Spinal cord (tissue), 10 donors: ENCODE measurements at places on chromosomes 11 and 22.

DNA sequence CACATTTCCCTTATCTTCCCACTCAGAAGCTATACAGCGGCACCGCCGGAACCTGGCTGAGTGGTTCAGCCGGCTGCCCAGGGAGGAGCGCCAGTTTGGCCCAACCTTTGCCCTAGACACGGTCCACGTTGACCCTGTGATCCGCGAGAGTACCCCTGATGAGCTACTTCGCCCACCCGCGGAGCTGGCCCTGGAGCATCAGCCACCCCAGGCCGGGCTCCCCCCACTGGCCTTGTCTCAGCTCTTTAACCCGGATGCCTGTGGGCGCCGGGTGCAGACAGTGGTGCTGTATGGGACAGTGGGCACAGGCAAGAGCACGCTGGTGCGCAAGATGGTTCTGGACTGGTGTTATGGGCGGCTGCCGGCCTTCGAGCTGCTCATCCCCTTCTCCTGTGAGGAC lies 4.9 kb downstream of the NLRX1 start:
- no peak for DNase-seq

GRCh38 chr11:129434641-129435498 lies 59.2 kb downstream of the BARX2 start:
- DNase-seq, result peak; percentile 44

DNA sequence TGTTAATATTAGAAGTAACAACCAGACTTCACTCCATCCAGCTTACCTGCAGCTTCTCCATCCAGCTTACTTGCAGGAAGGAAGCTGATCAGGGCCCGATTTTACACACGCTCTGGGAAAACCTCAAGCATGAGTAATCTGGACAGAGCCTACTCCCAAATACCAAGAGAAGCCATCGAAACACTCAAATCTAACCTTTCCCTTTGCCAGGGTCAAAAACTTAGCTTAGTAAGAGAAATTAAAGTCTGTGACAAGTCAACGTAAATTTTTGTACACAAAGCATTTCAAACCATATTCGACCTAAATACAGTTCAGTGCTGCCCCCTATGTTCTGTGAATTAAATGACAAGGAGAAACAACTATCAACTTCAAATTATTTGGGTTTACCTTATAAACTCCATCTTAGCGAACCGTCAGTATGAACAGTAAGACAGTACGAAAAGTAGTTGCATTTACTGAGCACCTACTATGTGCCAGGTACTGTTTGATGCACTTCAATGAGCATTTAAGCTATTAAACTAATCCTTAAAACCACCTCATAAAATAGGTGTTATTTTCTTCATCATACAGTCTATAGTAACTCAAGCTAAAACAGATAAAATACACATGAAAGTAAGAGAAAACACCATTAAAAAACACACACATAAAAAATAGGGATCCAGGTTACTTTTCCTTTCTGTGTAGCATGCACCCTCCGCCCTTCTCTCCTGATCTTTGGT lies 36.9 kb downstream of the ARFGAP3 start:
- peak; percentile 58 for DNase-seq

DNA sequence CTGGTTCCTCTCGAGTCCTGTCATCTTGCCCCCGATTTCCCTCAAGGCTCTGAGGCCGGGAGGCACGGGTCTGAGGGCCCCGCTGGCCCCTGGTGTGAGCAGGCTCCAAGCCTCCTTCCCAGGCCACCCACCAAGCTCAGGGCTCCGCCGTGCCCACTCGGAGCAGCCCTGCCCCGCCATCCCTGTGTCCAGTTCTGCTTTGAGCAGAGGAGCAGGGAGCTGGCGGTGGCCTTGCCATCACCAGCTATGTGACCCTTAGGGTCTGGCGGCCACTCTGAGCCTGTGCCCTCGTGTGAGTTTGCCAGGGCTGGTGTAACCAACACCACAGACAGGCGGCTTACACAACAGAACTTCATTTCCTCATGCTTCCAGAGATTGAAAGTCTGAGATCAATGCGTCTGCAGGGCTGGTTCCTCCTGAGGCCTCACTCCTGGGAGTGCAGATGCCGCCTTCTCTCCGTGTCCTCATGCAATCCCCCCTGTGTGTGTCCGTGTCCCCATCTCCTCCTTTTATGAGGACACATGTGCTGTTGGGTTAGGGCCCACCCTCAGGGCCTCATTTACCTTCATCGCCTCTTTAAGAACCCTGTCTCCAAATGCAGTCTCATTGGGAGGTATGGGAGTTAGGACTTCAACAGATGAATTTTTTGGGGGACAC lies 36.5 kb upstream of the CELSR1 start:
- DNase-seq, result no peak

DNA sequence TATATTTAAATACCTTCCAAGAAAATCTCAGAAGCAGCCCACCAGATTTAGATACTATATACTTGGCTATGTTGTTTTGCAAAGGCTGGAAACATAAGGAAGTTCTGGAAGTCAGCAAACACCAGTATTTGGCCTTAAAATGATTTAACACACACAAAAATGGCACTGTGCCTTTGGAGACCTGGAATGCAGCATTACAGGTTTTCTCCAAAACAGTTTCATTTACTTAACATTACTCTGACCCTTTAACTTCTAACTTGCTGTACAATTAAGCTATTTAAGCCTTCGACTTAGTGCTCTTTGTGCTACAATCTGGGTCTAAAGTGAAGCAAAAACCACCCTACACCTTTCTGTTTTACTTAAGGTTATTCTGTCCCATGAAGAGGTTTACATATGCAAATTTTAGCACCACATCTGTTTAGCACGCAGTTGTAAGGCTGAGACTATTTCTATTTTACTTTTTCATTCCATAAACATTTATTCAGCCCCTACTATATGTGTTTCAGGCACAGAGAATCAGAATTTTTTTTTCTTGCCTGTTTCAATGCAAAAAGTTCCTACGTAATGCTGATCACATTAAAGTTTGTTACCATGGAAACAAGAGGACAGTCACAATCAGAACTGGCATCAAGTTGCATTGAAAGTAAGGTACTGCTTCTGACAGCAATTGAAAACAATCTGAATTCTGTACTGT lies 70.3 kb downstream of the MAML2 start:
- peak; percentile 51 for DNase-seq

DNA sequence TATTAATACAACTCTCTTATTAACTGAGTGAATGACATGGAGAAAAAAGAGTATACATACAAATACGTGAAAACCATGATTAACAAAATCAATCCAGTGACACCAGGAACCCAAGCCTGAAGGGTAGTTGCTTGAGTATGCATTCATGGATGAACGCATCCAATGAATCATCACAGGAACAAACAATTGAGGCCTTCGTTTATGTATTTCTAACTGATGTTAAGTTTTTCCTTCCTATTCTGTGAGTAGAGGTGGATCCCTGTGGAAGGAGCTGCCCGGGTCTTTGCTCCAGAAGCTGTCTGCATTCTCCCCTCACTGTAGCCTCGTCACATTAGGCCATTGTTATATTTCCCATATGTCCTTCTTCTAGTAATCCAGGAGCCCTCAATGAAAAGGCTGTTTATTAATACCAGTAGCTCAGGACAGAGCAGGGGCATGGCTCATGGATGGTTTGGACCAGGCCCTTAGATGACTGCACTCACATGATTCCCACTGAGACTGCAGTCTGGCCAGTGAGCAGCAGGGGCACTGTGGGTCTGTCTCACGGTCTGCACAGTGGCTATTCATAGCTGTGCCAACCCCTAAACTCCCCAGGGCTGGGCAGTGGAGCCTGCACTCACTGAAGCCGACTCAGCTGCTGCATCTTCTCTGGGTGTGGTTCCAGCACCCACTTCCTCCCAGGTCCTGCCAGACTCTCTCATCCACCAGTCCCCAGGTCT lies 128.1 kb upstream of the TOP3B start:
- DNase-seq, result peak; percentile 4

- DNase-seq, result no peak
These were observed 19.9 kb downstream of the ANO1 start for GRCh38 chr11:70097783-70098563.

- peak; percentile 4 for DNase-seq
These were observed 8.4 kb downstream of the XBP1 start for GRCh38 chr22:28791841-28792490.
